ENCODE measurements at places on chromosomes 6 and 20.

DNA sequence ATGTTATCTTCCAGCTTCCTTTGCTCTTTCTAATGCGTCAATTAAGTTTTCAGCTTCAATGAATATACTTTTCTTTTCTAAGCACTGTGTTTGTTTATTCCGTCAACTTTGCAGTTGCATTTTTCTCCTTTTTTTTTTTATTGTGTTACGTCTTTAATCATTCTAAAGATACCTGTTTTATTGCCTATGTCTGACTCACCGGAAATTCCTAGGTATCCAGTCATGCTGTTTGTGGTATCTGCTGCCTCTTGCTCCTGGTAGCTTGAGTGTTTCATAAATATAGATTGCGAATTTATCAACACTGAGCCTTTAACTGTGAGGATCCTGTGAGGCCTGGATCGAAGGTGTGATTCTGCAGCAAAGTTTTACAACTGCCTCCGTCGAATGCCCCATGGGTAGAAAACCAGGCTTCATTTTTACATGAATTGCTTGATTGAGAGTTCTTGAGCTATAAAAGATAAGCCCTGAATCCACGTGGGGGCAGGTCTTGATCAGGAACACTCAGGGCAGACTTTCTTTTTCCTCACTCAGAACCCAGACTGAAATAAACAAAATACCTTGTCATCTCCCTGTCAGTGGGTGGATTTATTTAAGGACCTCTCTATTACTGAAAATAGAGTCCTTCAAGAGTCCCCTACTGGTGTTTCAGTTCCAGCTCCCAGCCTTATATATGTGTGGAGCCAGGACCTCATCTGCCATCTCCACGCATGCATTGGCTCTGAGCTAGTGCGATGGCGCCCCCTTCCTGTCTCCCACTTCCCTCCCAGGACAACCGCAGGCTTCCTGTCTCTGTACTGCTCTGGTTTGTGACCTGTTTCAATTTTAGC is 60.1 kb upstream of the LRRC1 start:
- peak; percentile 55 for DNase-seq

DNA sequence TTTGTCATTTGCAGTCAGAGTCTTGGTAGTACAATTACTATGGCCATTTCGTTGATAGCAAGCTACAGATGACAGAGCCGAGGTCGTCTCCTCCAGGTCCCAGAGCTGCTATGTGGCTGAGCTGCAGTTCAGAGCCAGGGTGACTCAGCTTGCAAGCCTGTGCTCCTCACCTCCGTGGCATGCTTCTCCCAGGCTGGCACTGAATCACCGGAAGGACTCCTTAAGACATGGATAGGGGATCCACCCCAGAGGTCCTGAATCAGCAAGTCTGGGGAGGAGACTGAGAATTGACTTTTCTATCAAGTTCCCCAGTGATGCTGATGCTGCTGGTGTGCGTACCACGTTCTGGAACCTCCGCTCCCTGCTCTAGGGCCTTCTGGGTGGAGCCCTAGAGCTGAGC is 291.2 kb downstream of the CDH26 start:
- peak; percentile 26 for DNase-seq

GRCh38 chr6:130838951-130839350 is 11.7 kb downstream of the SMLR1 start:
- DNase-seq: no peak

GRCh38 chr20:38152175-38152620 is 12.9 kb downstream of the TGM2 start:
- no peak for DNase-seq

- no peak for DNase-seq
Observed at GRCh38 chr6:29112135-29112534, 4.3 kb downstream of the OR2J3 start.

DNA sequence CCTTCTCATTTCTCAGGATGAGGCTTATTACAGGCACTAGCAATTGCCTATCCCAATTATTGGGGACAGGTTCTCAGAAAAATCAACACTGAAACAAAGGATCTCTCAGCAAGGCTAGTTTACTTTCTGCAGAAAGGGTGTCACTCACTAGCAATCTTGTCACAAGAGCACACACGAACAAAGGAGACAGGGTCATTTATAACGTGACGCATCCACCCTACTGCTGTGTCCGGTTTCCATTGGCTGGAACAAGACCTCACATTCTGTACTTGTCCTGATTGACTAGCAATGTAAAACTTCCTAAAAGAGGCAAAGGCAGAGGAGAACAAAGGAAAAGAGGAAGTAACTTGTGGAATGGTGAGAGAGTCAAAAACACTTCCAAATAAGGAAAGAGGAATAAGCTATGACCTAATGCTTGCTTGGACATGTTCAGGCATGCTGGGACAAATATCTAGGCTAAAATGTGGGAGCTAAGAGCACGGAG is 160.2 kb upstream of the STXBP5 start:
- DNase-seq: no peak

DNA sequence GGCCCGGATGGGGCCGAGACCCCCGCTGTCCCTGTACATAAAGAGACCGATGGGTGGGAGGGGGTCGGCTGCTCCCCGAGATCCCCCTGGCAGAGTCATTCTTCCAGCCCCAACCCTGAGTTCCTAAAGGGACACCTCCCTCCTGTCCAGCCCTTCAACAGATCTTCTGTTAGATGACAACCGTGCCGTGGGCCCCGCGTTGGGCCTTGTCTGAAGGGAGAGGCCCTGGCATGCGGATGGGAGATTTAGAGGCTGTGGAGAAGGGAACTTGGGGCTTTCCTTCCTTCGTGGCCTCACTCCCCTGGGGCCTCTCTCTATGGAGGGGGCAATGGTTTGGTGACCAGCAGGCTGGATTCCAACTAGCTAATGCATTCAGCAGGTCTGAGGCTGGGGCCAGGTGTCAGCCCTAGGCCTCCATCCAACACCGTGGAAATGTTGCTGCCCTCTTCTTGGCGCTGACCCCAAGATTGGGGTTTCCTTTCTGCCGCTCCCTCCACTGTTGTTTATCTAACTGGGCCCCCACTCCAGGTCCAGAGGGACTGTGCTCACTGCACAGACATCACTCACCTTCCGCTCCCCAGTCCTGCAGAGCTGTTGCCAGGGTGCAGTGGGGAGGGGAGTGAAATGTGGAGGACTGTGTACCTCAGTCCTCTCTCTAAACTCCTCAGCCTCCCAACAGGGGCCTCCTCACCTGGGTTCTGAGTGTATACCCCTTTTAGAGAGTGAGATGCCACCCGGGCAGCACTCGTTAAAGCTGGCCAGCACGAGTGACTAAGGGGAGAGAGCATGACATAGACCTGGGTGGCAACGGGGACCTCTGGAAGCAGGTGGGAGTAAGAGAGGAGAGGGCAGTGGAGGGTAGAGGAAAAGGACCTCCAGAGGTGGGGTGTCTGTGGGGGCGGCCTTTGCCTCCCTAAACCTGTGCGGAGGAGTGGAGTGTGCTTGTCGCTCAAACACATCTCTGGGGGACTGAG is 6.7 kb downstream of the TMEM151B start:
- DNase-seq: no peak

GRCh38 chr6:33313105-33313708 is 671 bp downstream of the TAPBP start:
- no peak for DNase-seq

GRCh38 chr6:29749668-29750067 is 26.4 kb downstream of the HLA-F start:
- no peak for DNase-seq

DNA sequence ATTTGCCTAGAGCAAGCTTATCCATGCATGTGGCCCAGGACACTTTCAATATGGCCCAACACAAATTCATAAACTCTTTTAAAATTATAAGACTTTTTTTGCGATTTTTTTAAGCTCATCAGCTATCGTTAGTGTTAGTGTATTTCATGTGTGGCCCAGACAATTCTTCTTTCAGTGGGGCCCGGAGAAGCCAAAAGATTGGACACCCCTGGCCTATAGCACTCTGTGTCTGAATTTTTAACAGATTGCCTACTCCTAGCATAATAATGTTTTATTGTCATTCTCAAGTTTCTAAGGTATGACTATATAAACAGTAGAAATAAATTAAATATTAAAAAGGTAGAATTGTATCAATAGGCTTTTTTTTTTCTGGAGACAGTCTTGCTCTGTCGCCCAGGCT is 48.6 kb upstream of the LOC128125822 start:
- no peak for DNase-seq

- DNase-seq: no peak
Observed at GRCh38 chr6:897528-898207, 204.7 kb upstream of the EXOC2 start.

DNA sequence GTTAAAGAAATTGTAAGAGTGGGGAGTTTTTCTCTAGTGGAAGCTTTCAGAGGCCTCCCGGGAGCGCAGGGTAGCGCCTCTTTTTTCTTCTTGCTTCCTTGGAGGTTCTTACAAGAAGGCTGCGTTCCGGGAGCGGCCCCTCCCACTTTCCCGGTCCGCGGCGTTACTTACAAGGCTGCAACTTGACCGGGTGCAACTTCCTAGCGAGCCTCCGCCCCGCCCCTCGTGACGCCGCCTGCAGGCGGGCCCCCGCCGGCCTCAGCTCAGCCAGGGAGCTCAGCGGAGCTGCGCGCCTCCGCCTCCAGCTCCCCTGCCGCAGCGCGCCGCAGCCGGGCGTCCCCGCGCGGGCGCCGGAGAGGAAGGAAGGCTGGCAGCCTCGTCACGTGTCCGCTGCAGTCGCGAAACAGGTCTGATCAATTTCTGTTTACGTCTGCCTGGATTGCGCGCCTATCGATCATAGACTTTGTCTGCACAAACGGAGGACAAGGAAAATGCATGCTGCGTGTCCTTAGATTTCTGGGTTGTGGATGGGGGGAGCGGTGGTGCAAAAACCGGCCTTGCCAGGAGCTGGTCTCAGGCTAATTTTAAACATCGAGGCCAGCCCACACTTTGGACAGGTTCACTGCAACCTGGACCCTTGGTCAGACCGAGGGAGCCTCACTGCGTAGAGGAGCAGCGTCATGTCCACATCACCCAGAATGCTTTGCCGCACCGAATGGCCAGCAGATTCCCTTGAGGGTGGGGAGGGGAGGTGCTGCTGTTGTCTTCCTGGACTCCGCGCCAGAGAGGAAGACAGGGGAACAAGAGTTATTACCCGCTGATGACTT is at the start of the genes FAM217B and PPP1R3D:
Gene FAM217B (plus strand): TSS at position 261 of the 827 bp plus-strand sequence. CDS start 3,555 bp downstream, outside the sequence.
Gene PPP1R3D (minus strand): TSS at position 177 of the 827 bp plus-strand sequence. CDS start 374 bp downstream, outside the sequence.
- DNase-seq: peak; percentile 92

GRCh38 chr6:121794630-121795029 is 359.2 kb downstream of the GJA1 start:
- peak; percentile 16 for DNase-seq

- DNase-seq: no peak
Observed at GRCh38 chr6:136037242-136037875, 185.9 kb downstream of the PDE7B start.

- DNase-seq: no peak
Observed at GRCh38 chr6:163568275-163568674, 153.8 kb downstream of the QKI start.

- no peak for DNase-seq
Observed at GRCh38 chr6:31911826-31912585, 10.1 kb upstream of the ZBTB12 start.

GRCh38 chr6:5636210-5637030 is 370.3 kb downstream of the NRN1 start:
- no peak for DNase-seq

GRCh38 chr6:40474937-40475336 is 112.2 kb downstream of the LRFN2 start:
- DNase-seq: no peak

All from NCI-H460 (cell line).